ENCODE measurements at places on chromosomes 6 and 20. TPM values are rescaled to one million over a fixed set of nuclear protein-coding genes. Genes with fewer than 3 reads are reported as not detected.
A peak's percentile ranks its signal among the peaks of the same experiment; 100 is the strongest.

- H3K27ac ChIP-seq = no peak overlapping the region
- no peaks in the 10 kb centered on the region for H3K4me1 ChIP-seq
- H3K4me3 ChIP-seq = no peak overlapping the region
- DNase-seq = no peak
- no peaks in the 10 kb centered on the region for H3K36me3 ChIP-seq
- H3K27me3 ChIP-seq = no peaks in the 10 kb centered on the region
Observed at GRCh38 chr6:57147955-57148858, 23.9 kb upstream of the BAG2 start.

GRCh38 chr6:148231572-148231971 is 111.1 kb upstream of the SASH1 start:
- no peaks in the 10 kb centered on the region for H3K36me3 ChIP-seq
- H3K27me3 ChIP-seq = no peaks in the 10 kb centered on the region
- no peak overlapping the region for H3K4me3 ChIP-seq
- no peak for DNase-seq

- H3K27ac ChIP-seq = no peak overlapping the region
- H3K27me3 ChIP-seq = peaks cover 4% of the 10 kb centered on the region
- H3K4me3 ChIP-seq = no peak overlapping the region
- peak; percentile 82 for DNase-seq
Observed at GRCh38 chr20:62818592-62819493, 2.0 kb downstream of the COL9A3 start.

GRCh38 chr6:113995634-113996033 is 24.7 kb upstream of the HDAC2 start:
- no peaks in the 10 kb centered on the region for H3K27me3 ChIP-seq
- H3K4me1 ChIP-seq = no peaks in the 10 kb centered on the region
- no peak overlapping the region for H3K4me3 ChIP-seq
- no peak overlapping the region for H3K27ac ChIP-seq
- DNase-seq = peak; percentile 73
- H3K36me3 ChIP-seq = no peaks in the 10 kb centered on the region

GRCh38 chr6:160248538-160248937 is 10.1 kb downstream of the SLC22A2 start:
- no peaks in the 10 kb centered on the region for H3K27me3 ChIP-seq
- H3K4me1 ChIP-seq = peaks cover 4% of the 10 kb centered on the region
- no peak overlapping the region for H3K27ac ChIP-seq
- no peak overlapping the region for H3K4me3 ChIP-seq

DNA sequence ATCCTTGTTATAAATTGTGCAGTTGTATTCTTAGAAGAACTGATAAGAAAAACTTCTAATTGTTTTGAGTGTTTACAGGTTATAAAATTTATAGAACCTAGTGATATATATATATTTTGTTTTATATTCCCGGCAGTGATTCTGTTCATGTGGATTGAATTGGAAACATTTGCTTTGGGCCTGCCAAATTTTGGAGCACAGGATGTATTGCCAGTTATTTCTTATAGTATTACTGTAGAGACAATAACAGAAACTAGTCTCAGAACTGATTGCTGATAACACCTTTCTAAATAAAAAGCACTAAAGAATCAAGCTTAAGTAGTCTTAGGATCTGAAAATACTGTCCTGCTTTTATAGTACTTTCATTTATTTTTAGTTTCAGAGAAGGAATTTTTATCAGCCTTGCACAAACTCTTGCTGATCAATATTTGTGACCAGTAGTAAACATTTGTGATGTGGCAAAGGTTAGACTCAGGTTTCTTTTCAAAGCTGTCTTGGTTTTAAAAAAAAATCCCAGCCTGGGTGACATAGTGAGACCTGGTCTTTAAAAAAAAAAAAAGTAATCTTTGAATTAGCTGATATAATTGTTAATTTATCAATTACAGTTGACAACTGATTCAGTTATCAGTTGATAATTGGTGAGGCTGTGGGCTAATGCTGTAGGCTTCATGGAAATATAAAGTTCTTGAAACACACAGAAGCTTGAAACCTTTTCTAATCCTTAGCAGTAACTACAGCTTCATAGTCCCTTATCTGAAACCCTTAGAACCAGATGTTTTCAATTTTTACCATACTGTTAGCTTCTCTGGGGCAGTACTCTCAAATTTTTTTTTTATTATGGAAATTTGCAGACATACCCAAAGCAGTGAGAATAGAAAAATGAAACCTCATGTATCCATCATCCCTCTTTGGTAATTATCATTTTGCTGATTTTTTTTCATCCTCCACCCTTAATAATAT is 42.4 kb downstream of the RNGTT start:
- no peak overlapping the region for H3K27ac ChIP-seq
- no peak overlapping the region for H3K4me3 ChIP-seq
- H3K4me1 ChIP-seq = no peaks in the 10 kb centered on the region
- H3K36me3 ChIP-seq = no peaks in the 10 kb centered on the region

DNA sequence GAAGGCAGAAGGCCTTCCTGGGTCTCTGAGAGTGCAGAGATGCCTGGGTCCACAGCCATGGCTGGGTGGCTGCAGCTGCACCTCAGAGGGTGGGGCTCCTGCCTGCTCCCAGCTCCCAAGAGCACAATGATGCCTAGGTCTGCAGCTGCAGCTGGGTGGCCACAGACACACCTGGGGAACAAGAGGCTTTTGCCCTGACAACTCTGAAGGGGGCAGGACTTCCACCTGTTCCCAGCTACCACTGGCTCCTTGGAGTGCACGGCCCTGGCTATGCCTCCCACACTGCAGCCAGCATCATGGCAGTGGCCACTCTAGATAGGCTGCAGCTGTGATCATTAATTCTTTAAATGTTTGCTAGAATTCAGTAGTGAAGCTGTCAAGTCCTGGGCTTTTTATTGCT is 511.3 kb downstream of the ADGRB3 start:
- no peaks in the 10 kb centered on the region for H3K27me3 ChIP-seq
- no peaks in the 10 kb centered on the region for H3K36me3 ChIP-seq
- H3K27ac ChIP-seq = no peak overlapping the region
- no peak overlapping the region for H3K4me3 ChIP-seq

- H3K27ac ChIP-seq = no peak overlapping the region
- H3K36me3 ChIP-seq = no peaks in the 10 kb centered on the region
- no peak overlapping the region for H3K4me3 ChIP-seq
- H3K4me1 ChIP-seq = no peaks in the 10 kb centered on the region
- no peak for DNase-seq
- H3K27me3 ChIP-seq = no peaks in the 10 kb centered on the region
Observed at GRCh38 chr6:74259981-74260380, 564.0 kb downstream of the CD109 start.

The IL17A gene
- not detected for total RNA-seq

The GPANK1 gene
- 17.7 TPM for total RNA-seq

The PROKR2 gene
- not detected for total RNA-seq

Measured in kidney (tissue), 22 donors.